Pancreas (tissue), 10 donors: ENCODE measurements at places on chromosomes 16 and 17. TPM values are rescaled to one million over a fixed set of nuclear protein-coding genes. Genes with fewer than 3 reads are reported as not detected.

SOX9 gene
- total RNA-seq = 39.3 TPM

NEUROD2 gene
- not detected for total RNA-seq

NPIPB9 gene
- total RNA-seq = 0.57 TPM

- no peak for DNase-seq
Measured at GRCh38 chr17:72244494-72244893, 123.7 kb downstream of the SOX9 start.

- no peak for DNase-seq
Measured at GRCh38 chr17:20983359-20983637, 59.5 kb downstream of the USP22 start.

DNA sequence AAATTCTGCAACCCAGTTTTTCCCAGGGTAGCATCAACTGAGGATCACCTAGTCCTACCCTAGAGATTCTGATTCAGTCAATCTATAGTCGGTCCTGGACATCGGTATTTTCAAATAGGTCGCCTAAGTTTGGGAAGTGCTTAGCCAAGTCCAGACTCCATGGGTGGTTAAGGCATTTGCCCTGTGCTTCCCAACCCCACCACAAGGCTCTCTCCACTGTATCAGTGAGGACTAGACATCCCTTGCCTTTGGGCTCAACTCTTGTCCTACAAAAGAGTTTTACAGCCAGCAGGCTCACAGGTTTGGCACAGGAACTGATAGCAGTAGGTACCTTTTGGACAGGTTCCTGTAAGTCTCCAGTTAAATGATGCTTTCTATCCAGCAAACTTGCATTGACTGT lies 13.8 kb downstream of the HYDIN start:
- DNase-seq = no peak

- no peak for DNase-seq
Measured at GRCh38 chr17:65072660-65073071, 16.1 kb upstream of the GNA13 start.

DNA sequence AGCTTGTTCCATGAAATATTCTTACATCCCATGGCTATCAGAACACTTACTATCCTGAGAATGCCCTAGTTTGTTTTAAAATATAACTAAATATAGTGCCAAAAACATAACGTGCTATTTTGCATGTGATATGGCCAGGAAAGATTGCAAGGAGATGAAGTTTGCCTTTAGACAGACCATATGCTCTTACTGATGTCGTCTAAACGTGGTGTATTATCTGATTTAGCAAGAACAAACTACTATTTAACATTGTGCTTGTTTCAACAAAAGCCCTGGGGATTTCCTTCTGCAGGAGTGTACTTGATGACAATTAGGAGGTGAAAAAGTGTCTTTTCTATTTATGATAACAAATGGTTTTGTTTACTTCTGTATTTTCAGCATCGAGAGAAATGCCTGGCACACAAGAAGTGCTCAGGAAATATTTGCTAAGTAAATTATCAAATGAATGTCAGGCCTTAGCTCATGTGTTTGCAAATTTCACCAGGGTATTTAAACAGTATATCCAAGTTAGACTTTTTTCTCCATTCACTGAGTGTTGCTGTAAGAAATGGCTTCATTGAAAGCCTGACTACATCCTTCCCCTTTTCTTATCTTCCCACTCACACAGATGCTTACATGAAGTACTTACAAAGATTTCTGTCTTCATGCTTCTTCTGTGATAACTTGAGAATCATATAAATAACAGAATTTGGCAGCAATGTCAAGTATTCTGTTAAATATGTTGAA lies 1033.6 kb downstream of the CDH8 start:
- DNase-seq = no peak

DNA sequence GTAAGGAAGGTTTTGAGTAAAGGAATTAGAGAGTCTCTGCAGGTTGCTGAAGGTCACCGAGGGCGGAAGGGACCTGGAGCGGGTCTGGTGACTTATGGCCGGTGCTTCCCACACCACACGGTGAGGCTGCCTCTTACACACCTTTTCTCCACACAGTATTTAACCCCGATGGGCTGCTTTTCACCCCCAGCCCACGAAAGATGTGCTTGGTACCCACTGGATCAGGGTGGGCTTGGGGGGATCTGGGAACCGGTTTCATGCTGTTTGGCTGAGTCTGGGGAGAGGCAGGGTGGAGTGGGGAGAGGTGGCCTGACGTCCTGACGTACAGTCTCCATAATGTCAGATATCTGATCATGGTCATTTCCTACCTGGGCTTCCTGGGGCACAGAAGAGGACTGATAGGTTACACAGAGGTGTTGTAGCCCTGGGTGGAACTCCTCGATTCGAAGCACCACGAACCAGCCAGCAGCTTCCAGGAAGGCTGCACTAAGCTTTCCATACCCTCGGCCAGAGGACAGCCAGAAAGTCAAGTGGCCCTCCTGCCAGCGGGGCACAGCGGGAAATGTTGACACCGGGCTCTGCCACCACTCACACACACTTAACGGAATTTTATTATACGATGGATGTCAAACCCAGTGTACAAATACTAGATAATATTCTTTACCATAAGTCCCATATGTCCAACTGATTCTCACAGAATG lies 34.0 kb downstream of the OR1D5 start:
- no peak for DNase-seq

GRCh38 chr17:80539022-80539641 lies 5.5 kb upstream of the RPTOR start:
- no peak for DNase-seq

DNA sequence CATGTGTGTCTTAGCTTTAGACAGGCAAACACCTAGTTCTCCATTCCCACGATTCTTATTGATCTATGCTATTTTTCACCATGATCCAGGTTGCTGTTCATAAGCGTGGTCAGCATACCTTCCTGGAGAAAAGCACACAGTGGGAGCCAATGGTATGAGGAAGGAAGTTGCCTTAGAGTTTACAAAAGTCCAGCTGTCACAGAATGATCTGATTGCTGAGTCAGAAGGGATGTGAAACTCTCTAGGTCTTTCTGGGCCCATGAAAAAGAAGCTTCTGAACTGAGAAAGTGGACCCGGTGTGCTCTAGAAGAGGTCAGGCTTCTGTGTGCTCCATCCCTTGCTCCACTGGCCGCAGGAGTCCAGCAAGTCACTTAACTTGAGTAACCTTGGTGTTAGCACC lies 71.0 kb upstream of the CCL1 start:
- no peak for DNase-seq

DNA sequence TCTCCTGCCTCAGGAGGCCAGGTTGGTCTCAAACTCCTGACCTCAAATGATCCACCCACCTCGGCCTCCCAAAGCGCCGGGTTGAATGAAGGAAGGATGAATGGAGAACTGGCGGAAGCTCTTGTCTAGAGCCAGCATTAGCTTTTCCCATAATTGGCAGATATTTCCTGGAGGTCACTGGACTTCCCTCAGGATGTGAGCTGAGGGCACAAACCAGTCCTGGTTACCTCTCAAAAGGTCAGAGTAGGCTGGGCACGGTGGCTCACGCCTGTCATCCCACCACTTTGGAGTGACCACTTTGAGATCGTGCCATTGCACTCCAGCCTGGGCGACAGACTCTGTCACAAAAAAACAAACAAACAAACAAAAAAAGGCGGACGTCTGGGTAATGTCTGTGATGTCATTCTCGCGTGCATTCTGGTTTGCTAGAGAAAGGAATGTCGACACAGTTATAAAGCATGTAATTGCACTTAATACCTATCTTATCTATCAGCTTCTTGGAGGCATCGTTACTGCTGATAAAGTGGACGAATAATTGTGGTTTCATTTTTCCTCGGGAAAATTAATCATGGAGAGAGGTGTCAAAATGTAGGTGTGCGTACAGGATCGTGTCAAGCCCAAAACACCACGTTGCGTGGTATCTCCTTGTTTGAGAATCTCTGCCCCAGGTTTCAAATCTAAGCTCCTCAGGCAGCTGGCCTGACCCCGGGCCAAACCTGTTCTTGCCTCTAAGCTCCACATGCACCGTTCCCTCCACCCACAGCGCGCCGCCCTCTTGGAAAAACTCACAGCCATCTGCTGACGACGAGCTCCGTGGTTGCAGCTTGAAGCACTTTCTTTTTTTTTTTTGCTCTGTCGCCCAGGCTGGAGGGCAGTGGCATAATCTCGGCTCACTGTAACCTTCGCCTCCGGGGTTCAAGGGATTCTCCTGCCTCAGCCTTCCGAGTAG lies 6.4 kb upstream of the CRK start:
- peak; percentile 24 for DNase-seq

- no peak for DNase-seq
Measured at GRCh38 chr16:68927018-68927417, 83.7 kb downstream of the TANGO6 start.

DNA sequence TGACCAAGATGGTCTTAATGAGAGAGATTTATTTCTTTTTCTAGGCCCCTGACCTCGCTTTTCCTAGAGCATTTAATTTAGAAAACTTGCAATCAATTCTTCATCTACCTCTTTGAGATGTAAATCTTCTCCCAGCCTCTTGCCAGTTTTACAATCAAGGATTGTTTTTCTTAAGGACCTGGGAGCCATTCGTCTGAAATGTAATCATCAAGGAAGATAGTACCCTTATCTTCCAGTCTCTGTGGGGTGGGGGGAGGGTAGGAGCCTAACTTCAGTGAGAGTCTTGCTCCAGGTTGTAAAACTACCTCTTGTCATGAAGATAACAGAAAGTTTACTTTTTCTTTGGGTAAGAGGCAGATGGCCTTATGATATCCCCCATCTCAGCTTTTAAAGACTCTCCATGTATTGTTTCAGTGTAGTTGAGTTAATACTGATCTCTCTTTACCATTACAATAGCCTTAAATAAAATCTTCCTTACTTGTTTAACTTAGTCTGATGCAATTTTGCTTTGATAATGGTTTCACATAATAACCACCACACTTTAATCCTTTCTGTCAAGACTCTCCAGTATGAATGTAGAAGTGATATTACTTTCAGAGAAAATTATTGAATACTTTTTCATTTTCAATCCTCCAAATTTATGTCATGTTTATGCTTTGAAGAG lies 110.2 kb upstream of the CPHXL start:
- no peak for DNase-seq

- DNase-seq = no peak
Measured at GRCh38 chr17:33297643-33298042, 4.5 kb upstream of the ASIC2 start.

DNA sequence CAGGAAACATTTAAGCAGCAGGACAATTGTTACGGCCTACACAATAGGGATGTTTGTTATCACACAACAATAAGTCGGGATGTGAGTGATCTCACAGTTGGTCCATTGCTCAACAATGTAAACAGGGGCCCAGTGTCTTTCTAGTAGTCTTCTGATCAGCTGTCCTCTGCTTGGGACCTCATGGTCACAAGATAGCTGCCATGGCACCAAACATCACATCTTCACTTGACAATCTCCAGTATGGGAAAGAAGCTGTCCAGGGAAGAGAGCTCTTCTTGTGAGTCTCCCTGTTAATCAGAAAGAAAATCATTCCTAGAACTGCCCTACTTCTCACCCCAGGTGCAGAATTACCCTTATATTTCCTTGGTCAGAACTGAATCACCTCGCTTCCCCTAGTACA lies 6.3 kb upstream of the GPRC5B start:
- DNase-seq = no peak

GRCh38 chr17:4540687-4541327 lies 14.4 kb downstream of the MYBBP1A start:
- peak; percentile 71 for DNase-seq

GRCh38 chr16:81921085-81921814 lies 90.0 kb downstream of the SDR42E1 start:
- no peak for DNase-seq

- DNase-seq = no peak
Measured at GRCh38 chr16:4401510-4401909, 14.9 kb downstream of the CORO7 start.

DNA sequence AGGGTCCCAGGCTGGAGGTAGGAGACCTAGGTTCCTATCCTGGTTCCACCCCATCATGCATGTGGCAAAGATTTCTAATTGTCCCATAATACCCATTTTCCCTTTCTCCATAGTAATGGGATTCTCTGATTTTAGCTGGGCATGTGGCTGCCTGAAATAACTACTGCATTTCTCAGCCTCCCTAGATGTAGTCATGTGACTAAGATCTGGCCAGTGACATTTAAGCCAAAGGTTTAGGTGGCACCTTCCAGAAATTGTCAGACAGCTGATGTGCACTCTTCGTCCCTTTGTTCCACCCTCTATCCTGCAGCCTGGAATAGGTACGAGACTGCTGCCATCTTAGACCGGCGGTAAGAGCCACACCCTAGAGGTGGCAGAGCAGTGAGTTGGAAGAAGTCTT lies 8.2 kb downstream of the NXPH3 start:
- no peak for DNase-seq

GRCh38 chr17:74677558-74678466 lies 34.9 kb downstream of the CD300LF start:
- no peak for DNase-seq

- no peak for DNase-seq
Measured at GRCh38 chr17:22373911-22374310, 681.6 kb downstream of the KCNJ18 start.

DNA sequence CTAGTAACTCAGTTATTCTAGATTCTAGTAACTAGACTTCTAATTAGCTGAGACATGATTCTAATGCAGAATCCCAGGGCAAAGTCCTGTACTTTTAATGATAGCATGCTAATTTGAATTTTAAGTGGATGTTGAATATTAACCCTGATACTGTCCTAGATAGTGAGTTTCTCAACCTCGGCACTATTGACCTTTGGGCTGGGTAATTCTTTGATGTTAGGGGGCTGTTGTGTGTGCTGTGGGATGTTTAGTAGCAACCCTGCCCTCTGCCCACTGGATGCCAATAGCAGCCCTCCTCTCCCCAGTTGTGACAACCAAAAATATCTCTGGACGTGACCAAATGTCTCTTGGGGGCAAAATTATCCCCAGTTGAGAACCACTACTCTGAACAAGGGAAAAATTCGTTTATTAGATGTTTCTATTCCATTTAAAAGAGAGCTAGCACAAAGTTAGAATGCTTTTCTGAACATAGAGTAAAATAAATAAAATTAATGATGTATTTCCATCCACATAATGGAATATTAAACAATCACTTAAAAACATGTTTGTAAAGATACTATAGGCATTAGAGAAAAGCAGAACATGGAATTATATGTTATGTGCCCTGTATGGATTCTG lies 30.2 kb downstream of the SALL1 start:
- DNase-seq = no peak

GRCh38 chr16:57643910-57644309 lies 15.5 kb downstream of the ADGRG1 start:
- no peak for DNase-seq

DNA sequence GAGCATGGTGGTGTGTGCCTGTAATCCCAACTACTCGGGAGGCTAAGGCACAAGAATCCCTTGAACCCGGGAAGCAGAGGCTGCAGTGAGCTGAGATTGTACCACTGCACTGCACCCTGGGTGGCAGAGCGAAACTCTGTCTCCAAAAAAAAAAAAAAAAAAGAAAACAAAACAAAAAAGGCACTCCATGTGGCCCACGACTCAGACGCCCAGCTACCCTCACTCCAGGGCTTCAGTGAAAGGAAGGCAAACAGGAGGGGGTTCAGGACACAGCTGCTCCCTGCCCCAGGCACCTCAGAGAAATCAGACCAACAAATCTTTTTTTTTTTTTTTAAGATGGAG lies 91.7 kb downstream of the LITAF start:
- DNase-seq = no peak
